ENCODE measurements at places on chromosomes 2 and 18. TPM values are rescaled to one million over a fixed set of nuclear protein-coding genes. Genes with fewer than 3 reads are reported as not detected.

QPCT gene
- total RNA-seq, result 1.9 TPM

SOX11 gene
- not detected for total RNA-seq

DSG1 gene
- total RNA-seq, result not detected

SCN9A gene
- total RNA-seq, result 0.68 TPM

AMMECR1L gene
- 9.2 TPM for total RNA-seq

AQP12B gene
- not detected for total RNA-seq

PDE11A gene
- total RNA-seq, result not detected

SLC20A1 gene
- total RNA-seq, result 112 TPM

TNS1 gene
- 82.9 TPM for total RNA-seq

CIB4 gene
- total RNA-seq, result not detected

MYOM1 gene
- total RNA-seq, result 0.73 TPM

PDCD1 gene
- not detected for total RNA-seq

MC2R gene
- not detected for total RNA-seq

RNU2-63P gene
- total RNA-seq, result not detected

SOWAHC gene
- 12.4 TPM for total RNA-seq

CD226 gene
- total RNA-seq, result not detected

ASPRV1 gene
- 0.78 TPM for total RNA-seq

MLPH gene
- total RNA-seq, result 11.2 TPM

AKAIN1 gene
- total RNA-seq, result not detected

KLHL41 gene
- total RNA-seq, result 1.00 TPM

NAT8 gene
- not detected for total RNA-seq
